Fibroblast of skin of right quadriceps (primary cell): ENCODE measurements at places on chromosomes 6 and 20.

GRCh38 chr6:67736161-67736560, 898.9 kb upstream of the ADGRB3 start:
- DNase-seq, result peak; percentile 1

DNA sequence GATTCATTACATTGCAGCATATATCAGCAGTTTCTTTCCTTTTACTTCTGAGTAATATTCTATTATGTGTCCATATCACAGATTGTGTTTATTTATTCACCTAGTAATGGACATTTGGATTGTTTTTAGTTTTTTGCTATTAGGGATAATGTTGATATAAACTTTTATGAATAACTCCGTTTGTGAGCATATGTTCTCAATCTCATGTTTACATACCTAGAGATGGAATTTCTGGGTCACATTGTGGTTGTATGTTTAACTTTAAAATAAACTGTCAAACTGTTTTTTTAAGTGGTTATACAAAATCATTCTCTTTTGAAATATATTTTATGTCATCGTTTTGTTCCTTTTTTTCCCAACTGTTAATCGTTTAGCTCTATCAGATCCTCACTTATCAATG, 311.6 kb downstream of the MMUT start:
- no peak for DNase-seq

DNA sequence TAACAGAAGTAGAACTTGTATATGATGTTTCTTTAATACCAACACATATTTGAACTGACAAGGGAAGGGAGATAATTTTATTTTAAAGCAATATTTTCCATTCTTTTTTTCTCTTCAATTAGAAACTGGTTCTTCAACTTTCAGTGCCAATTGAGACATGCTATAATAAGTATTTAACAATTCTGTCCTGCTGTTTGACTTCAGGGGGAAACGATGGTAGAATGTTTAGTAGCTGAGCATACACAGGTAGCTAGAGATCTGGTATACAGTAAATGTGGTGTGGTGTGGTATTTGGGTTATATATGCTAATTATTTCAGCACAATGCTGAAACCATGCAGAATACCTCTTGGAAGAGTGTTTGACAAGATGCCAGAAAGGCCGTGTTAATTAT, 156.9 kb downstream of the ARID1B start:
- no peak for DNase-seq

- no peak for DNase-seq
Observed at GRCh38 chr6:109255946-109256640, 126.2 kb downstream of the CD164 start.
